Breast epithelium (tissue), 4 donors: ENCODE measurements at places on chromosomes 6 and 20.
A peak's percentile ranks its signal among the peaks of the same experiment; 100 is the strongest.

- H3K36me3 ChIP-seq, result no peaks in the 10 kb centered on the region
- no peak for DNase-seq
- no peaks in the 10 kb centered on the region for H3K4me1 ChIP-seq
- H3K27ac ChIP-seq, result no peak overlapping the region
- H3K27me3 ChIP-seq, result no peaks in the 10 kb centered on the region
Measured at GRCh38 chr20:18397030-18397429, 69.8 kb downstream of the DZANK1 start.

DNA sequence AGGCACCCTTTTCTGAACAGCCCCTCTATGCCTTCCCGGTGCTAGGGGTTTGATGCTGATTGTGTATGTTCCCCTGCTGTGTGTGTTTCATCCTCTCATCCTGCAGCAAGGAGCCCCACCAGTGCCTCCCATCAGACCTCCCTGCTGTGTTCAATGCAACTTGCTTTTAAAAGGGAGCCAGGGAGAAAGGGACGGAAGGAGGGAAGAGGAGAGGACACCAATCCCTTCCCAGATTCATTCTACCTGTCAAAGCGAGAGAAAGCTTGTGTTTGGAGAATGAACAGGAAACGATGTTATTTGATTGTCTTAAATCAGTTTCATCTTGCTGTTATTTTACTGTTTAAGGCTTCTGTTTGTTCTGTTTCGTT lies 259.2 kb downstream of the ADGB start:
- DNase-seq, result no peak
- H3K4me1 ChIP-seq, result no peaks in the 10 kb centered on the region
- H3K36me3 ChIP-seq, result no peaks in the 10 kb centered on the region
- H3K27me3 ChIP-seq, result no peaks in the 10 kb centered on the region
- H3K4me3 ChIP-seq, result peak overlapping the region; percentile 33

DNA sequence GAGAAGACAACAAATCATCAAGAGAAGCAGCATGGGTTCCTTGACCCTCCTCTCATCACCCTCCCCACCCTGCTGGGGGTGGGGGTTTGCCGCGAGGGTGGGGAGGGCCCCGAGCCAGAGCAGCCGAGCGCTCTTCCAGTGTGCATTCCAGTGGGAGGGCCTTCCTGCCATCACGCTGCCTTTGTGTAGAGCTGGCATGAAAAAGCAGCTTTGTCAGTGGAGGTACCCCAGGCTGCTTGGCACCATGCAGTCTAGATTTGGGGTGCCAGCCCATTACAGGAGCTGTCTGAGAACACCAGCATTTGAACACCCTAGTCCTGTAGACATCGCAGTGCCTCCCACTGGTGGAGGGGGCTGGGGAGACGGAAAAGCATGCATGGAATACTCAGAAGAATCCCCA lies 12.2 kb downstream of the BAK1 start:
- H3K36me3 ChIP-seq, result no peaks in the 10 kb centered on the region
- H3K27ac ChIP-seq, result no peak overlapping the region
- no peaks in the 10 kb centered on the region for H3K27me3 ChIP-seq
- DNase-seq, result no peak

GRCh38 chr6:75532521-75532920 lies 38.9 kb upstream of the FILIP1 start:
- no peak overlapping the region for H3K4me3 ChIP-seq
- no peak for DNase-seq
- H3K4me1 ChIP-seq, result no peaks in the 10 kb centered on the region
- H3K27me3 ChIP-seq, result no peaks in the 10 kb centered on the region
- H3K36me3 ChIP-seq, result no peaks in the 10 kb centered on the region
- H3K27ac ChIP-seq, result no peak overlapping the region

GRCh38 chr20:57582432-57583288 lies 21.8 kb downstream of the PCK1 start:
- H3K36me3 ChIP-seq, result no peaks in the 10 kb centered on the region
- H3K4me3 ChIP-seq, result peak overlapping the region; percentile 27
- no peaks in the 10 kb centered on the region for H3K4me1 ChIP-seq
- no peak for DNase-seq
- peak overlapping the region; percentile 72 for H3K27ac ChIP-seq

GRCh38 chr6:104954190-104954797 lies 2.6 kb upstream of the LIN28B start:
- no peaks in the 10 kb centered on the region for H3K36me3 ChIP-seq
- peaks cover 91% of the 10 kb centered on the region for H3K27me3 ChIP-seq
- H3K4me3 ChIP-seq, result no peak overlapping the region
- DNase-seq, result no peak

DNA sequence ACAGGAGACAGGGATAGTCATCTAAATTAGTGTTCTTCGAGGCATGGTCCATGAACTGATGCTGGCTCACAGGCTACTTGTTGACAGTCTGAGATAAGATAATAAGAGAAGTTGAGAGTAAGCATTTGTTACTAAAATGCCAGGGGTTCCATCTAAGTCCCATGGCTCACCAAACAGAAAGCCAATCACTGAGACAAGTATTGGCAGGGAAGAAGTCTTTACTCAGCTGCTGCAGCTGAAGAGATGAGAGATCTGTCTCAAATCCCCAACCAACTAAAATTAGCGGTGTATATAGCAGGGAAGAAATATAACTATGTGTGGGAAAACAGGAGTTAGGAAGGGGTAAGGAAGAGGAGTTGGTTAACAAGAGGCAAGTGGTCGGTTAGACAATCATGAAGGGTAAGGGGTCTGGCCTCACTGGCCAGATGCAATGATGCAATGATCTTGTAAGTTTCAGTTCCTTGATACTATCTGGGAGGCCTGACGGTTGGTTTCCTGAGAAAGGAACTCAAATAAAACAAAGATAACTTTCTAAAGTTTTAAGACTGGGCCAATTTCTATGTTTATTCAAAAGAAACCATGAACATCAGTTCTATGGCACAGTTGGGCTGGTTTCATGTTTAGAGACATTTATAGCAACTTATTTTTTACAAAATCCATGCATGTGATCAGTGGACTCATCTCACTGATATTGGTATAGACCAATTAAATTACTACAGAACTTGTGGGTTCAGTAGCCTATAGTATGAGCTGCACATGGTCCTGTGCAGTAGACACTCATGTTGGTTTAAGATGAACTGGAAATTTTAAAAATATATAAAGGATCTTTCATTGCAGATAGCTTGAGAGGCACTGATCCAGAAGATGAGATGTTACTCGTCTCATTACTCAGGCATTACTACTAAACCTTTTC lies 9.9 kb upstream of the HEBP2 start:
- DNase-seq, result no peak
- H3K36me3 ChIP-seq, result no peaks in the 10 kb centered on the region
- H3K4me3 ChIP-seq, result no peak overlapping the region
- no peaks in the 10 kb centered on the region for H3K4me1 ChIP-seq

GRCh38 chr6:24918641-24919055 lies 17.1 kb downstream of the RIPOR2 start:
- H3K27me3 ChIP-seq, result no peaks in the 10 kb centered on the region
- H3K36me3 ChIP-seq, result no peaks in the 10 kb centered on the region
- no peaks in the 10 kb centered on the region for H3K4me1 ChIP-seq
- H3K4me3 ChIP-seq, result no peak overlapping the region
- H3K27ac ChIP-seq, result no peak overlapping the region

DNA sequence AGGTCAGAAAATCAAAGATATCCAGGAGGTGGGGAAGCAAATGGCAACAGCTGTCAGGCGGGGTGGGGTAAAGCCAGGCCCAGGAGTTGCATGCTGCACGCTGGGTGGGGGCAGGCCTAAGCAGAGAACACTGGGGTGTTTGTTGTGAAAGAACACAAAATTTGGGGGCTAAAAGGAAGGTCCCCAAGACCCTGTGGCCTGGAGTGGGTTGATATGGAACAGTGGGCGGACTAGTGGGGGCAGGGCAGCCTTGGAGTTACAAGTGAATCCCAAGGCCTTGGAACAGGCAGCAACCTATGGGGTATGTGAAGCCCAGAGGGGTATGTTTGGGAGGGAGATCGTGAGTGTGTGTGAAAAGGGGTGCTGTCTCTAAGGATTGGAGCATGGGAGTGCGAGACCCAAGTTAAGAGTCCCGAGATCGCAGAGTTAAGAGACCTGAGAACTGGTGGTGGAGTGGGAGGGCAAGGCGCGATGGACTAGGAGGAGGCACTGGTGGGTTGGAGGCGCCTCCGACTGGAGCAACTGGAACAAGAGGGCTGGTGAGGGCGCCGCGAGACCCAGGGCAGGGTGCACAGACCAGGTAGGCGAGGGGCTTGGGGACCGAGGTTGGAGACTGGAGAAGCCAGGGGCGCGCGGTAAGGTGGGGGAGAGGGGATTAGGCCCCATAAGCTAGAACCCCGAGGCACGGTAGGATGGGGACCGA lies 658 bp downstream of the CUL7 start:
- H3K36me3 ChIP-seq, result no peaks in the 10 kb centered on the region
- peak overlapping the region; percentile 96 for H3K27ac ChIP-seq
- H3K4me1 ChIP-seq, result no peaks in the 10 kb centered on the region
- H3K27me3 ChIP-seq, result no peaks in the 10 kb centered on the region
- DNase-seq, result peak; percentile 31
- H3K4me3 ChIP-seq, result peak overlapping the region; percentile 74

DNA sequence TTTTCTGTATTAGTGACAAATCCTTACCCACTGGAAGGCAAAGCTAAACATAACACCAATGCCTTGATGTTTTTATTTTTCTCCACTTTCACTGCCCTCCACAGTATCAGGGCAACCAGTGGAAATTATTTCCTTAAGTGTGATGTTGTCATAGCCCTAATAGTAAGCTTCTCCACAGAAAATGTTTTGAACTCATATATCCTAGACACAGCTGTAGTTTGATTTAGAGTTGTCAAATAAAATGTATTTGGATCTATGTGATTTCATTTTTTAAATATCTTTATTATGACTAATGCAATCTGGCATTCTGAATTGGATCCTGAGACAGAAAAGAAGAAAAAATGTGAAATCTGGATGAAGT lies 70.9 kb upstream of the UFL1 start:
- no peak overlapping the region for H3K27ac ChIP-seq
- H3K4me1 ChIP-seq, result no peaks in the 10 kb centered on the region
- DNase-seq, result no peak
- H3K27me3 ChIP-seq, result no peaks in the 10 kb centered on the region

- no peak overlapping the region for H3K27ac ChIP-seq
- H3K4me1 ChIP-seq, result no peaks in the 10 kb centered on the region
- no peaks in the 10 kb centered on the region for H3K27me3 ChIP-seq
- no peak overlapping the region for H3K4me3 ChIP-seq
- no peak for DNase-seq
Measured at GRCh38 chr6:16056263-16056870, 72.5 kb upstream of the MYLIP start.

DNA sequence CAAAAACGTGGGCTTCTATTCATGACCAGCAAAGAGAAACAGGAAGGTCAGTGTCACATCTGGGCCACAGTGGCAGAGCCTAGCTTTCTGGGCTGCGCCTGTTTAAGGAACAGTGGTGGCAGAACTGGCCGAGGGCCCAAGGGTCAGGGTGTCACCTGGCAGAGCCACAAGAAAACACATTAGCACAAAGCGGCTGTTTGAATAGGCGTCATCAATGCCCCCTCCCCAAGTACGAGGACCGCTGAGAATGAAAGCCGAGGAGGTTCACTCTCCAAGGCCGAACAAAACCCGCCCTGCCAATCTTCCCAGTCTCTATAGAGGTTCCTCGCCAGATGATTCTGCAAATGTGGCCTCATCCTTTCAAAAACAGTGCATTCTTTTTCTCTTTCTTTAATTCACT lies 125.2 kb upstream of the TRAF3IP2 start:
- H3K4me3 ChIP-seq, result no peak overlapping the region
- peak overlapping the region; percentile 14 for H3K27ac ChIP-seq
- H3K36me3 ChIP-seq, result no peaks in the 10 kb centered on the region
- H3K4me1 ChIP-seq, result no peaks in the 10 kb centered on the region
- no peaks in the 10 kb centered on the region for H3K27me3 ChIP-seq

DNA sequence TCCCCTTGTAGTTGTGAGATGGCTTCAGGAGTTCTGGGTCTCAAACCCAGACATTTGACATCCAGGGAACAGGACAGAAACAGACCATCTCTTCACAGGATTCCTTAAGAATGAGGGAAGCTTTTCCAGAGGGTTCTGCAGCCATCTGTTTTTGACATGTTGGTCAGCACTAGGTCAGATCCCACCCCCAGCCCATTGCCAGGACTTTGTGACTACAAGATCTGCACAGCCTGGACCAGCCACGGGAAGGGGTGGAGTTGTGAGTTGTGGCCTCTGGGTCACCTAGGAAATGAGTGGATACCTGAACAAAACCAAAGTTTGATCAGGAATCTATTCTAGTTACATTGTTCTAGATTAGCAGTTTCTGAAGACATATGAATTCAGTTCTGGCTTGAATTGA lies 39.2 kb upstream of the SSTR4 start:
- H3K27me3 ChIP-seq, result no peaks in the 10 kb centered on the region
- no peak overlapping the region for H3K4me3 ChIP-seq
- H3K27ac ChIP-seq, result no peak overlapping the region
- no peaks in the 10 kb centered on the region for H3K36me3 ChIP-seq

DNA sequence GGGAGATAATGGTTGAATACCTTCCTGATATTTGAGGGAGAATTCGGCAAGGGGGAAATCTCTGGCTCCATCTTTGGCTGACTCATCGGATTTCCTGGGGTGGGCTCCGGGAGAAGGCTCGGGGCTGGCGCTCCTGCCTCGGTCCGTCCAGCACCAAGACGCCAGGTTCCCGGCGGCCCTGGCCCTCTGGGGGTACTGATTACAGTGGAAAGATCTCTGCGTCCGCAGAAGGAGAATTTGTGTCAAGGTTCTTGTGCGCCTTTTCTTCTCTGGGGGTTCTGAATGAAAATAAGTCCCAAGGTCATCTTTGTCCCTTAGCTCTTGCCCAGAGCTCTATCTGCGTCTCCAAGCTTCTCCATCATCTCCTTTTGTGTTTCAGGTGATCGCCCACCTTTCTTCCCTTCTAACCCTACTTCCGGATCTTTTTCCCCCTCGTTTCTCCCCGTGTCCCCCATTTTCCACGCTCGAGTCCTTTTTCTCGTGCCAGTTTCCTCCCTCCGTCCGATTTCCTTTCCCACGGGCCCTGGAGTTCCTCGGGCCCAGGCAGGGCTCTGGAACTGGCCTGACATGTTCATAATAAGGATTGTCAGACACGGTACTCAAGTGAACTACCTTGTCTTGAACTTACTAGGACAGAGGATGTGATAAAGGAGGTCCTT lies 11.6 kb downstream of the NRN1 start:
- peaks cover 5% of the 10 kb centered on the region for H3K4me1 ChIP-seq
- H3K36me3 ChIP-seq, result no peaks in the 10 kb centered on the region
- no peaks in the 10 kb centered on the region for H3K27me3 ChIP-seq
- peak overlapping the region; percentile 87 for H3K27ac ChIP-seq

GRCh38 chr6:166997768-166998255 lies 1.4 kb upstream of the CEP43 start:
- peak; percentile 78 for DNase-seq
- no peaks in the 10 kb centered on the region for H3K36me3 ChIP-seq
- H3K27me3 ChIP-seq, result no peaks in the 10 kb centered on the region
- H3K4me1 ChIP-seq, result peaks cover 6% of the 10 kb centered on the region
- H3K4me3 ChIP-seq, result peak overlapping the region; percentile 86

DNA sequence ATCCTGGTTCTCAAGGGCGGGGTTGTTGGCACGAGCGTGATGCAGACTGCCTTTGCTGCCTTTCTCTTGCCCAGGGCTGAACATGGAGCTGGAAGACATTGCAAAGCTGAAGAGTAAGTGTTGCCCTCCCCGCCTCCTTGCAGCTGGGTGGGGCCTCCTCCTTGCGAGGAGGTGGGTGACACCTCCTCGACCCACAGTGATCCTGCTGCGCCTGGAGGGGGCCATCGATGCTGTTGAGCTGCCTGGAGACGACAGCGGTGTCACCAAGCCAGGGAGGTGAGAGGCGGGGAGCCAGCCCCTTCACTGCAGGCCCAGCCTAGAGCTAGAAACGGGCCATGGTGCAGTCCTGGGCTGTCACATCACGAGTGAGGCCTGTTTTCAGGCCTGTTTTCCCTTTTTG lies 18.4 kb upstream of the TNFRSF6B start:
- no peak for DNase-seq
- no peak overlapping the region for H3K4me3 ChIP-seq
- H3K4me1 ChIP-seq, result peaks cover 9% of the 10 kb centered on the region
- no peaks in the 10 kb centered on the region for H3K36me3 ChIP-seq
- no peaks in the 10 kb centered on the region for H3K27me3 ChIP-seq
